Muscle of leg (tissue), 16 donors: ENCODE measurements at places on chromosomes 7 and 10.
A peak's percentile ranks its signal among the peaks of the same experiment; 100 is the strongest.

DNA sequence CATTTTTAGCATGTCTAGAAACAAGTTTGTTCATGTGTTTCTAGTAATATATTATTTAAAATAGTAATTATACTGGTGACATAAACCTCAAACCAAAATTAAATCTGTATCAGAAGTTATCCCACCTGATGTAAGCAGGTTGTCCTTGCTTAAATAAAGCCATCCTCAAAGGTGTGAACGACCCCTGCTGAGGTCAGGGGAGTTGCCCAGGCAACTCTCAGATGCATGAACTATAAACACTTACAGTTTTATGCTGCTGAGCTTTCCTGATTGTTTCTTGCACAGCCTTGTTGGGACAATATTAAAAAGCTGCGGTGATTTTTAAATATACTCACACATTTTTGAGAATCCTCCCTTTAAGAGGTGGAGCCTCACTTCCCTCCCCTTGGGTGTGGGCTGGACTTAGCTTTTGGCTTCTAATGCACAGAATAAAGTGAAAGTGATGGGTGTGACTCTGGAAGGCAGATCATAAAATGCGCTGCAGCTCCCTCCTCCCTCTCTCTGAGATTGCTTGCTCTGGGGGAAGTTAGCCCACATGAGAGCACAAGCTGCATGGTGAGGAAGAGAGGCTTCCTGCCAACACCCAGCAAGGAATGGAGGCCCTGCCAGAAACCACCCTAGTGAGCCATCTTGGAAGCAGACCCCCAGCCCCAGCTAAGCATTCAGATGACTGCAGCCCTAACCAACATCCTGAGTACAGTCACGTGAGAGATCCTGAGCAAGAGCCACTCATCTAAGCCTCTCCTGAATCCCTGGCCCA lies 152.7 kb downstream of the SKIDA1 start:
- peak; percentile 95 for DNase-seq

- peak; percentile 68 for DNase-seq
Measured at GRCh38 chr7:39754326-39755120, 131.2 kb downstream of the RALA start.

DNA sequence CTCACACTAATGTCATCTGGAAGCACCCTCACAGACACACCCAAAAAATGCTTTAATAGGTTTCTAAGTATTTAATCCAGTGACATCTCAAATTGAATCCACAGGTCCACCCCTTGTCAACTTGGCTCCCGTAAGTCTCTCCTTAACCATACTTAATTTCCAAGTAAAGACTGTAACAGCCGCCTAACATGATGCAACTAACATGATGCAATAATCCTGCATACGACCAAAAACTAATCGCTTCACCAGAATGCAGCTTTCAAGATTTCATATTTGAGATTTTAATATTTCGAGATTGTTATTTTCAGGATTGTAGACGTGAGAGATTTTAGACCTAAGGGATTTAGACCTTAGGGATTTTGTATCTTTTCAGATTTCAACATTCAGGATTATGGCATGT lies 3.7 kb upstream of the HDAC9 start:
- no peak for DNase-seq

DNA sequence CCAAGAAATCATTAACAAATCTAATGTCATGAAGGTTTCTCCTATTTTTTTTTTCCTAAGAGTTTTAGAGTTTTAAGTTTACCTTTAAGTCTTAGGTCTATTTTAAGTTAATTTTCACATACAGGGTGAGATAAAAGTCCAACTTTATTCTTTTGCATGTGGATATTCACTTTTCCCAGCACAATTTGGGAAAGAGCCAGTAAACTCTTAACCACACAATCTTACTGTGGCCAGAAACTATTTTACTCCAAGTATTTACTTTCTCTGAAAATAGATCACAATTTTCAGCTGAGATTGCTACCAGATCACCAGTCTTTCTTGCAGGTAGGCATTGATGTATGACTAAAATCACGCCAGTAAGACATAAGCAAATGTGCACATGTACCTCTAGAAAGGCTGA lies 728.5 kb downstream of the TNS3 start:
- DNase-seq = peak; percentile 77

GRCh38 chr10:31158011-31158658 lies 126.5 kb upstream of the ZNF438 start:
- no peak for DNase-seq

DNA sequence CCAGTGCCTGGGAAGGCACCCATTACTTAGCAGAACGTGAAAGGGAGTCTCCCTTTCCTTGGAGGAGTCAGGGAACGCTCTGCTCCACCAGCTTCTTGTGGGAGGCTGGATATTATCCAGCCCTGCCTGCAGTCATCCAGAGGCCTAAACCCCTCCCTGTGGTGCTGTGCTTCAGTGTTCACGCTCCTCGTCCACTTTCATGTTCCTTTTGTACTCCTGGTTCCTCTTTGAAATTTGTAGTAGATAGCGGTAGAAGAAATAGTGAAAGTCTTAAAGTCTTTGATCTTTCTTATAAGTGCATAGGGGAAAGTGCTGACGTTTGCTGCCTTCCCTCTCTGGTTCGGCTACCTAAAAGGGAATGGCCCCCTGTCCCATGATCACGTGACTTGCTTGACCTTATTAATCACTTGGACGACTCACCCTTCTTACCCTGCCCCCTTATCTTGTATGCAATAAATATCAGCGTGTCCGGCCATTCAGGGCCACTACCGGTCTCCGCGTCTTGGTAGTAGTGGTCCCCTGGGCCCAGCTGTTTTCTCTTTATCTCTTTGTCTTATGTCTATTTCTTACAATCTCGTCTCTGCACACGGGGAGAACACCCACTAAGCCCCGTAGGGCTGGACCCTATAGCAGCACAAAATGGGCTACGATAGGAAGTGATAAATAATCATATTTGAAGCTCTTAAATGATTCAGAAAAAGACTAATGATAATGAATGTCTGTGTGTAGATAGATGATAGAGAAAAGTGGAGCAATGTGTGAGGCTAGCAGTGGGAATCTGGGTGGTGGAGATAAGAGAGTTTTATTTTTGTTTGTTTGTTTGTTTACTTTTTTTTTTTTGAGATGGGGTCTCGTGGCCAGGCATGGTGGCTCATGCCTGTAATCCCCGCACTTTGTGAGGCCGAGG lies 5.8 kb upstream of the ESYT2 start:
- DNase-seq = no peak

GRCh38 chr7:27163288-27164044 lies 1.9 kb downstream of the HOXA9 start:
- peak; percentile 52 for DNase-seq

DNA sequence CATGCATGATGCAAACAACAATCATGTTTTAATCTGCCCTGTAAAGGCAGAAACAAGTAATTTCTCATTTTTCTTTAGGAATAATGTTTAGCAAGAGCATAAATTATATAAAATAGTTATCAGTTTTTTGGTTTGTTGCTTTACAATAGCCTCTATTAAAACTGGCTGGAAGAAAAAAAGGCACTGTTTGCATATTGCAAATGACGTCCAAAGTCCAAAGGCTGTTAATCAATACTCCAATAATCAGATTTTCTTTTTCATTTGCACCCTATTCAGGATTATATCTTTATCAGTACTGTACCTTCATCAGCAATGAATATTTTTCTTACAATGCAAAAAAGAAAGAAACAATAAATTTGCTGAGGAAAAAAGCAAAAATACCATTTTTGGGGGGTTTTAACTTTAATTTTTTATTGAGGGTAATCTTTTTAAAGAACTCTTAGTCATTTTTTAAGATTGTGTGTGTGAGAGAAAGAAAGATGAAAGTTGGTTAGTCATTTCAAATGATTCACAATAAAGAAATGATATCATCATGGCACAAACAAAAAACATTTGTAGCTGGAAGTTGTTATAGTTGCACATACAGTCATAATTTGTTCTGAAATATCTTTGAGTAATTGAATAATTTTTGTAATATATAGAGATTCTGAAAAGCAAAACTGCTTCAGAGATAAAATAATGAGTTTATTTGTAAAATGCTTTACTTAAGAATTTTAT lies 44.4 kb upstream of the AKR1C2 start:
- no peak for DNase-seq

DNA sequence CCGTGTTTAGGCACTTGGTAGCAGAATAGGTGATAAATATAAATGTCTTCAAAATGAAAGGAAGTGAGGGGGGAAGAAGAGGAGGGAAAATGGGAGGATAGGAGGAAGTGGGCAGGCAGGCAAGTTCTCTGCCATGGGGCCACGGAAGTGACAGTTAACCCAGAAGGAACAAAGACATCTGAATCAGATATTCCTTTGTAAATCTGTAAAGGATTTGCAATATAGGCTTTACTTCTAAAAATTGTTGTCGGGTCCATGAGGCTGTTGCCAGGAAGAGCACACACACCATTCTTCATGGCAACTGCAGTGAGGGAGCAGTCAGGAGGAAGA lies 23.7 kb upstream of the RASSF4 start:
- DNase-seq = no peak

GRCh38 chr10:32318476-32318896 lies 28.5 kb downstream of the EPC1 start:
- DNase-seq = peak; percentile 55

DNA sequence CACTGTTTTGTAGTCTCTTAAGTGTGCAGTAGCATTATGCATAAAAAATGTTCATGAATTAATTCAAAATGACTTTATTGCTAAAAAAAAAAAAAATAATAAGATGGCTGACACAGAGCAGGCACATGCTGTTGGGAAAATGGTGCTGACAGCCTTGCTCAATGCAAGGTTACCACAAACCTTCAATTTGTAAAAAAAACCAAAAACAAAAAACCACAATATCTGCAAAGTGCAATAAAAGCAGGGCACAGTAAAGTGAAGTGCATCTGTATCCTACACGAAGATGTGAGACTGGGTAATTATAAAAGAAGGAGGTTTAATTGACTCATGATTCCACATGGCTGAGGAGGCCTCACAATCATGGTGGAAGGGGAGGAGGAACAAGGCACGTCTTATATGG lies 185.8 kb downstream of the USP6NL start:
- no peak for DNase-seq

DNA sequence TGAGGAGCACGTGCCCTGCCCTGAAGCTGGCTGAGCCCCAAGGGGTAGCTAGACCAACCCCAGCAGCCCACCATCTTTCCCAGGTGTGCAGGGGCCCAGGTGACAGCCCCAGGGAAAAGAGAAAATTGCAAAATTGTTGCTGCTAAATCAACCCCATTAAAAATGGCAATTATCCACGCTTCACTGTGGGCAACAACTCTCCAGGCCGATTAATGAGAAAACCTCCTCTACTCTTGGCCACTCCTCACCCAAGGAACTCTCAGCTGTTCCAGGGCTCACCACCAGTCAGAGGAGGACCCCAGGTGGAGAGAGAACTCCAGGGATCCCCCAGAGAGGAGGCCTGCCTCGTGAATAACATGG lies 516.1 kb upstream of the MGMT start:
- DNase-seq = no peak

GRCh38 chr7:104900525-104901239 lies 113.3 kb upstream of the KMT2E start:
- no peak for DNase-seq

GRCh38 chr7:49597805-49598204 lies 175.6 kb upstream of the VWC2 start:
- peak; percentile 28 for DNase-seq

DNA sequence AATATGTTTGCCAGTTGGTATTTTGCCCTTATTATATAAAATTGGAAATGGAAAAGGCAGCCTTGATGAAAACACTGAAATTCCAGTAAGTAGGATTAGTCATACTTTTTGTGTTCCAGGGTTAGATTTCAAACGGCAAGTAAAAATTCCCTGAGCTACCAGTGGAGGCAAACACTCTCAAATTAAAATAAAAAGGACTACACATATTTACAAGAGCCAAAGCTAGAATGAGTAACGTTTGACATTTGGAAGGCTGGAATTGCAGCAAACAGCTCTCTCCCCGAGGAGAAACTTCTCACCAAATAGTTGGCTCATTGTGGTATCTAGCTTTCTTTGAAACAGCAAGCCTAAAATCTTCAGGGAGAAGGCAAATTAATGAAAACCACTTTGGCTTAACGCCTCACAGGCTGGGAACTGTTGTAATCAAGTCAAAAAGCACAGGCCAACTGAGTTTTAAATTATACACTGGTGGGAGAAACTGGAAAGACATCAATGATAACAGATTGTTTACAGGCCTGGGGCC lies 288.4 kb downstream of the SNX13 start:
- DNase-seq = peak; percentile 98

DNA sequence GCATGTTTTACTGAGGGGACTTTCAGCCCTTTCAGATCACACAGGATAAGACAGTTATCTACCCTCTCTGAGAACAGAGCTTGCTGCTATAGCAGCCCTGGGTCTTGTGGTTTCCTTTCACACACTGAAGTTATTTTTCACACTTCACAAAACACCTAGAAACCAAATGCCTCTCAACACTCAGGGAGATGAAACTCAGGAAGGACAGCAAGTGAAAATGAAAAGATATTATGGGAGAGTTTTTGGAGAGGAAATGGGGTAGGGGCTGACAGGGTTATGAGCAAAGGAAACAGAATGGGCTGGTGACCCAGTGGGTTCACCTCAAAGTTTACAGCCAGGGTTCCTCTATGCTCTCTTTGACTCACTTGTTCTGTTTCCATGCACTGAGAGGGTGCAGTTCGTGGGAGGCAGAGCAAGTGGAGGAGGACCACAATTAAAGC lies 17.0 kb upstream of the GIMAP2 start:
- no peak for DNase-seq

DNA sequence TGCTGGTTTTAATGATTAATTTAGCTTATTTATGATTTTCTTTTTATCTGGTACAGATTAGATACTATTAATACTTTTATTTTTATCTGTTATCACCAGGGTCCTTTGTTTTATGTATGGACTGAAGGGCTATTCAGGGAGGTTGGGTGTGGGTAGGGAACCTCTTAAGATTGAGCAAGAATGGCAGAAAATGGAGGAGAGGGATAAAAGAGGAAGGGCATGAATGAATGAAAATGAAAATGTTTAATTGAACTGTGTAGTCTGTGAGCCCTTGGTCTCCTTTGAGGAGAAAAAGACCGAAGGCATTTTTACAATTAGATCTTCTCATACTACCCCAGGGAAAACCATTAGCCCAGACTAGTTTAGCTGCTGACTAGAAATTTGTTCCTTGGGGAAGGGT lies 93.1 kb downstream of the CDK14 start:
- no peak for DNase-seq
